Activated CD8-positive, alpha-beta memory T cell treated with anti-CD3 and anti-CD28 coated beads for 48 hours (primary cell): ENCODE measurements at places on chromosomes 12 and 14.

DNA sequence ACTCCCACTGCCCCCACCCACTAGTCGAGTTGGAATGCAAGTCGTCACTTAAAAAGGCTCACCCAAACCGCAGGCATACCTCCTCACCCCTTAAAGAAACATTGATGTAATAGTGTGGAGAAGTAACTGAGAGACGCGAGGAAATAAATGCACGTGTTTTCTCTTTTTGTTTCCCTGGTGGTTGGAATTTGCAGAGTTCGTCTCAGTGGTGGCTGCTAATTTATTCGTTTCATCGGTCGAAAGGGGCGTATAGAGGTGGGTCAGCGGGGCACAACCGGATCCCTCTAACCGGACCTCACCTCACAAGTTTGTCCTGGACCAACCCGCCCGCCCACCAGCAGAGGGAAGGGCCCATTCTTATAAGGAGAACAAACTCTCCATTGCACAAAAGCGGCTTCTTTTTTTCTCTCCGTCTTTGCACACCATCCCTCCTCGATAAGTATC is 5.0 kb upstream of the NPAS3 start:
- no peak for DNase-seq

DNA sequence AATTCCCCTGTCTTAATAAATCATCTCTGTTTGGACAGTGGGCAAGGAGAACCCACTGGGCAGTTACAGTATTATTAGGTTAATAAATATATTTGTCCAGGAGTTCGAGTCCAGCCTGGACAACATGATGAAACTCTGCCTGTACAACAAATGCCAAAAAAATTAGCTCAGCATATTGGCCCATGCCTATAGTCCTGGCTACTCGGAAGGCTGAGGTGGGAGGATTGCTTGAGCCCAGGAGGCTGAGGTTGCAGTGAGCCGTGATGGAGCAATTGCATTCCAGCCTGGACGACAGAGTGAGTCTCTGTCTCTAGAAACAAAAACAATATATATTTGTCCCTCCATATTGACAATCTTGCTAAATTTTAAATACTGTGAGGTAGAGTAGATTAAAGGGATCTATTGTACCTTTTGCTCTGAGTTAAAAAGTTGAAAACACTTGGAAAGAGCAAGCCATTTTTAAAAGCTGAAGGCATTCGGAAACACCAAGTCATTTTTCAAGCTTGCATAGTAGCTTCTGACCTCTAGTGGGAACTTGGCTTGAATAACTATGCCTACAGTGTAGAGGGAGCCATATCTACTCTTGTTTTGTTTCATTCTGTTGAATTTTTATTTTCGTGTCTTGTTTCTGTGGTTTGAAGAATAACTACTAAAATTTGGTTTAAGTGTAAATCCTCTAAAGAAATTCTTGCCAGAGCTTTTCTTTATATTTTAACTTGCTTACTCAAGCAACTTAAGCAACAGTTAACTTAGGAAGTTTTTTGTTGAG is 14.6 kb upstream of the EEA1 start:
- DNase-seq, result no peak

DNA sequence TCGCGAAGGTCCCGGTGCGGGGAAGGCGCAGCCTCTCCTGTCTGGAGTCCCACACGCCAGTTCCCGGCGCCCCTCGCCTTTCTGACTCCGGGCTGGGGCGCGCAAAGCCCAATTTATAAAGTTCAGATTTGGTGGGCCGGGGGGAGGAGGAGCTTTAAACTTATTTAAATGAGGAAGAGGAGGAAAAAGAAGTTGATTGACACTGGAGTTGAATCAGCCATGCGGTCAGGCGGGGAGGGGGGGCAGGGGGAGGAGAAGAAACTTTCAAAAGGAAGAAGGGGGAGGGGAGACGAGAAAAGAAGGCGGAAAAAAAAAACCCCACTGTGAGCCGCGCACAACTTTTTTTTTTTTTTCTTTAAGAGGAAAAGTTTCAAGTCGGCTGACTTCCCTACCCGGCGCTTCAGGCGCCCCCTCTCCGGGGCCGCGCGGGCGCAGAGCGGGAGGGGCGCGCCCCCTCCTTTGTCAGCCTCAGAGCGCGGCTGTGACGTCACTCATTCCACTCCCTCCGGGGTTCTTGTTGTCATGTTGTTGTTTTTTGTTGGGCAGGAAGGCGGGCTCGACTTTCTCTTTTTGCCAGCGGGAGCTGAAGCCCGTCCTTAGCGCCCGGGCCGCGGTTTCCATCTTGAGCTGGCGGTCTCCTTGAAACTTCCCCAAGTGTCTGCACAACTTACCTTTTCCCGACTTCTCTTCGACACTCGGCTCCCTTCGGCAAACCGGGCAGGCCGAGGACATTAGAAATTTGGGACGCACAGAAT is at the start of gene ZFP36L1:
TSS of gene ZFP36L1 (minus strand) at position 89 of the 755 bp plus-strand sequence. CDS start 129 bp downstream, outside the sequence.
- peak; percentile 80 for DNase-seq

GRCh38 chr12:9361879-9362326 is 153.7 kb upstream of the PZP start:
- no peak for DNase-seq

- no peak for DNase-seq
Observed at GRCh38 chr12:42976620-42977019, 387.1 kb upstream of the PRICKLE1 start.

GRCh38 chr14:74105381-74105780 is 20.6 kb downstream of the LIN52 start:
- DNase-seq, result no peak

- DNase-seq, result no peak
Observed at GRCh38 chr14:51614707-51615106, 37.0 kb upstream of the FRMD6 start.

- DNase-seq, result no peak
Observed at GRCh38 chr12:127290251-127290650, 976.7 kb upstream of the TMEM132C start.
